ENCODE measurements at places on chromosomes 5 and 9.

DNA sequence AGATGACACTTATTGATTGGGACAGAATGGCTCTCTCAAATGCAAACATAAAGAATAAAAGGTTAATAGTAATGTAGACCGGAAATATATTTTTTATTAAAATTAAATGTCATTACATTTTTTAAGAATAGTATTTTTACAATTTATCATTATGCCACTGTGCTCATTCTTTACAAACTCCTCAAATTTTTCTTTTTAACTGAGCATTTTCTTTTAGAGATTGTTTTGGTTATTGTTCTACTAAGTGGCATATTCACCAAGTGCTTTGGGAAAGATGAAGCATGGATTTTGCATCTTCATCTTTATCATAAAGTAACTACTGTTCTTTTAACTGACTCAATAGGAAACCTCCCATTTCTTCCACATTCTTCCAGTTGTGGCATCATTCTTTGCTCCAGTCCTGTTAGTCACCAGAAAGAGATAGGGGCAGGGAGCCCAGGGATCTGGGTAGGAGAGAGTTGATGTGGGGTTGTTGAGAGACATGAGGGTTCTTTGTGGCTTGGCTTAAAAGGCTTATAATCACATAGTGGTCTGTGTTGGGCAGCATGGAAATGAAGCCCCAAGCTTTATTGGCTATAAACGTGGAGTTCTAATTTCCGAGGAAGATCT lies 69.8 kb downstream of the SYK start:
- no peak for DNase-seq

DNA sequence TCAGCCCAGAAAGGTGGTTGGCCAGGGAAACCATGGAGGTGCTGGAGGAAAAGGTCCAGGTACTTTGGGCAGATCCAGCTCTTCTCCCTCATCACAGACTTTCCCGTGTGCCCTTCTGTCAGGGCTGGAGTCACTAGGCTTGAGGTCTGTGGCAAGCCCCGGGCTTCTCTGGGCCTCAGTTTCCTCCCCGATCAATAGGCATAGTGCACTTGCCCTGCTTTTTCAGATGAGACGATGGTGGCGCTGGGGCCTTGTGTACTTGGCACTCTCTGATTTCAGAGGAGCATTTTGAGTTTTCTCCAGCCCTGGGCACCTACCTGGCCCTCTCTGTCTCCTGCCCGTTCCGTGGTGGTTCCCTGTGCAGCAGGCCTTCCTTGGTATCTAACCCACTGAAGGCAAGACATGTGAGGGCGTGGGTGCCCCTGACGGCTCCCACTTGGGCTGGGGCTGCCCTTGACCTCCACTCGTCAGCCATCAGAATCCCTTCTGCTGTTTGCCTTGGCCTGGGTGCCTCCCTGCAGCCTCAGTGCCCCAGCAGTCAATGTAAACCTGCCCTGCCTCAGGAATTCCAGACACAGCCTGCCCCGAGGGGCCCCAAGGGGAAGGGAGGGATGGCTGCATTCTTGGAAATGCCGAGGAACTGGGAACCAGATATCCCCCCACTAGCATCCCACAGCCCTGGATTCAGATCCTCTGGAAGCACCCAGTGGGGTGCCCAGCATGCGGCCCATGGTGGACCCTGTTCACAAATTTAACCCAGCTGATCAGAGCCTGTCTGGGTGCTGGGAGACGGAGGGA lies 66.3 kb upstream of the COL5A1 start:
- no peak for DNase-seq

- DNase-seq, result no peak
Observed at GRCh38 chr9:95839012-95839411, 36.5 kb upstream of the ERCC6L2 start.

DNA sequence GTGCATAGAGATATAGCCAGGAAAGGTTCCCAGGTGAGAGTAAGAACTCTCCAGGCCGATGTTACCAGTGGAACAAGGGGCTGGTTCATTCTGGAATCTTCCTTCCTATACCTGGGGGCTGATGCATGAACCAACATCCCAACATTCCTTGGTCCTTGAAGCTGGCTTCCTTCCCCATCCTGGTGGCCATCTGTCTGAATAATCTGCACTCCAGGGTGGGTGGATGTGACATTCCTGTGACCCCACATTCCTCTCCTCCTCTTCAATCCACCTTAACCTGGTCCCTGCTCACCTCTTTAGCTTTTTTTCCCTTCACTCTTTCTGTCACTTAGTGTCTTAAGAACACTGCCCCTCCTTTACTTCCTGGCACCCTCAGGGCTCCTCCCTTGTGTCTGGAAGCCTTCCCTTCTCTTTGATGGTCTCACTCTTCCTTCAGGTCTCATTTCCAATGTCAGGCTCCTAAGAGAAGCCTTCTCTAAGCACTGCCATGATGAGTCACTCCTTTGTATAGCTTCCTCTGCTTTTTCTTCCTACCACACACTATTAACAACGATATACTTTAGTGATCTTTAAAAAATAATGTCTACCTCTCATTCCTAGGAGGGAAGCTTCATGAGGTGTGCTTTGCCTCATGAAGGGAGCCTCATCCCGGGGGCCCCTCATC lies 80.3 kb downstream of the BOD1 start:
- DNase-seq, result no peak

DNA sequence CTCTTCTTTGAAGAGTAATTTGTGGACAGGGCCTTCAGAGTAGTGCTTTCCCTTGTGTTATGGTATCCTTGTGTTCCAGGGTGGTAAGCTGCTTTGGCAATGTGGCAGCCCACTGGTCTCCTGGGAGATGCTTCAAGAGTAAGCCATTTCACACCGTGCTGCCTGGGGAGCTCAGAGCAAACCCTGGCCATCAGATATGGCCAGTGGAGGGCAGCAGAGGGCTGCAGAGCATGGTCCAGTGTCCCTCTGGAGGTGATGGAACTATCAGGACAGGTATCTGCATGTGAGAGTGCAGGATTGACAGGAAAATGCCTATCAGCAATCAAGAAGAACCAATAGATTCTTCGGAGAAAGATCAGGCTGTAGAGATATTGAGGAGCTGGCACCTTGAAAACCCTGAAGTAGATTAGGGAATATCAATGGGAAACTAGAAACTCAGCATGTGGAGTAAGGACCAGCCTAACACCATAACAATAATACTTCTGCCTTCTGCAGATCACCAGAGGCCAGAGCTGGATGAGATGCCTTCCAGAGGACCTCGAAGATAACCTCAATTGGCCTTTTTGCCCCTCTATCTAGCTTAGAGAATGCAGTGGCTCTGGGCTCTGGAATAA lies 90.8 kb downstream of the PLPPR1 start:
- DNase-seq, result no peak

DNA sequence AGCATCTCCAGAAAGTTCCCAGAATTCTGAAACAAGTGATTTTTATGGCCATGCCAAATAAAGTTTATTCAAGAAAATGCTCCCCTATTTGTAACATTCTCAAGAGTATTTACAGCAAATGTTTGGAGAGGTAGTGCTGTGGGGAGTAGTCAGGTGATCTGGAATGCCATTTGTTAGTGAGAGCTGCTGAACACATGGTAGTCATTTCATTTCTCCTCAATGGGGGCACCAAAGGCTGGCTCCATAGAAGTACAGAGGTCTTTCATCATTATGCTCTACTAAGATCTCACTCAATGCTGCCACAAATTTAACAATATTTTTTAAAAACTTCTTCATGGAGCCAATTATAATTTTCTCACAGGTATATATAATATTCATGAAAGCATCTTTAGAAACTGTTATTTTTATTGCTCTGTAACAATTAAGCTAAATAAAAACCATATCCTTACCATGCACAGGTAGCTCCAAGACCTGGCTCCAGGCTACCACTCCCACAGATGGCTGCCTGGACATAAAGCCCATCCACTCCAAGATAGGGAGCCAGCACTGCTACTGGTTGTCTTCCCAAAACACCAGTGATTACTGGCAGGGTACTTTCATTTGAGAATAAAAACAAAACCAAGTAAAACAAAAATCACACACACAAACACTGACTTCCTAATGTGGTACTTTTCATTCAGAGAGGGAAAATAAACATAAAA lies 200.8 kb downstream of the PLK2 start:
- DNase-seq, result no peak

DNA sequence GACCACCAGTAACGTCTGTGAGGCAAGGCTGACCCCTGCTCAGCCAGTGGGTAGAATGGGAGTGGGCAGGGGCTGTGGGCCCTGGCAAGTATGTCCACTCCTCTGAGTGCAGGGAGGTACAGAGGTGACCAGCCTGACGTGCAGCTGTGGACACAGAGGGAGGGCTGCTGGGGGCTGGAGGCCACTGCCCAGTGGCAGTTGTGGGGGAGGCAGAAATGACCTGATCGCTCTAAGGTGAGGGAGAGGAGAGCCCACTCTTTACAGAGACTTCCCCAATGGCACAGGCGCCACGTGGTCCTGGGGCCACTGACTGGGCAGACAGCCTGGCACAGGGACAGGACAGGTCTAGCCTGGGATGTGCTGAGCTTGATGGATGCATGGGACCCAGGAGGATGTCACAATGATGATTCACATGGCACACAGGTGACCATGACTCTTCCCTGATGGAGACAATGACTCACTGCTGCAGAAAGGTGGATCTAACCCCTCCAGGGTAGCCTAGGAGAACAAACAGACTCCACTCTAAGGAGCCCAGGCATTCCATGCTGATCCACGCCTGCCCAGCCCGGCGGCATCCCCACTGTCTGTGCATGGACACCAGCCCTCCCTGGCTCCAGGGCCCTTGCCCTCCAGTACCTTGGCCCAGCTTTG lies 7.7 kb downstream of the LPCAT1 start:
- no peak for DNase-seq

GRCh38 chr5:80704221-80704620 lies 49.4 kb upstream of the DHFR start:
- no peak for DNase-seq

GRCh38 chr9:75087824-75088645 lies at the start of the genes NMRK1 and OSTF1:
Gene NMRK1 (minus strand): TSS chr9:75088155. CDS start chr9:75083115, 5,040 bp downstream.
Gene OSTF1 (plus strand): TSS chr9:75088514. CDS start chr9:75088693, 179 bp downstream.
- peak; percentile 76 for DNase-seq

DNA sequence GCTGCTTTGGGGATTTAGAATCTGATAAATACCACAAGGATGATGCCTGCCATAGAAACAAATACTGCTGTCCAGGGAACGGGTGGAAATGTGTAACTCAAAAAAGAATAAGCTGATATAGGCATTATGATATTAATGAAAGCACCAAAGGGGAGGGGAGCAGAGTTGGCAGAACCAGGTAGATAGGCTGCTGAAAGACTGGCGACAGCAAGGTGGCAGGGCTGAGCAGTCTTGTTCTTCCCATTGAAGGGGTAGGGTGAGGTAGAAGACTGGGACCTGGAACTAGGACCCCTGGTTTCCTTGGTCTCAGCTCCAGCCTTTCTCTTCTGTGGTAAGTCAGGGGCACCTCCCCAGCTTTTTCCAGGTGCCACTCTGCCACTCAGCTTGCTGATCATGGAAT lies 31.4 kb upstream of the TMOD1 start:
- no peak for DNase-seq

GRCh38 chr9:104278929-104279496 lies 184.9 kb downstream of the SMC2 start:
- no peak for DNase-seq

Measured in esophagus squamous epithelium (tissue), 5 donors.